ENCODE measurements at places on chromosomes 6 and 20. TPM values are rescaled to one million over a fixed set of nuclear protein-coding genes. Genes with fewer than 3 reads are reported as not detected.
A peak's percentile ranks its signal among the peaks of the same experiment; 100 is the strongest.

GRCh38 chr6:12030993-12031550, 19.0 kb downstream of the HIVEP1 start:
- H3K4me3 ChIP-seq, result no peak overlapping the region
- no peaks in the 10 kb centered on the region for H3K27me3 ChIP-seq
- no peak overlapping the region for H3K27ac ChIP-seq
- no peak for DNase-seq
- peaks cover 50% of the 10 kb centered on the region for H3K36me3 ChIP-seq

DNA sequence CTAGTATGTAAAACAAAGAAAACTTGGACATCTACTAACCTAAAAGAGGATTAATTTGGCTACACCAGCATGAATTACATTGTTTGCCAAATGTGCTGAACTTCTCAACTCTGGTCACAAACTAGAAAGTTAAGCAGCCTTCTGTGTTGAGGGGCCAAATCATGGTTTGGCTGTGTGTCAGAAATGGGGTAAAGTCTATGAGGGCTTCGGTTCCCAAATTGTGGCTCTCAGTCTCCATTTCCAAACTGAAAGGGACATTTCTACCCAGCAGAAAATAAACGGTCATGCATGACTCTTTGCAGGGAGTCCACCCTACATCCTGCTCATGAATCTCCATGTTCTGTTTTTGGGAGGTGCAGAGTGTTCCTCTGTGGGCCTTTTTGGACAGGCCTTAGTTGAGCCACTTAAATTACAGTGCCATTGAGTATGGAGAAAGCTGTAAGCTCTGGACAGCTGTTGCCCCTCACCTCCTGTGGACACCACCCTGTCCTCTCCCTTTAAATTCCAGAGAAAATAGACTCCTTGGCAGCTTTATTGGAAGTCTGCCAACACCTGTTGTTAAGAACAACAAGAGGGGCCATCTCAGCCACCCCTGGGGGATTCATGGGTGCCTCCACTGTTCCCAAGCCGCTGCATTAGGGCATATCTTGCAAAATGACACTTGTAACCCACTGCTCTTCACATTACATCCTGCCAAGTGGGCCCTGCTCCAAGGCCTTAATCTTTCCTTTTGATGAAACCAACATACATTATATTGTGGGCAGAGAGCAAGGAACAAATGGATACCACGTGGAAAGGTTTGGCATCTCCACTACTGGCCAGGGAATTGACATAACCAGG, 27.5 kb upstream of the SNRPC start:
- H3K4me3 ChIP-seq, result no peak overlapping the region
- H3K4me1 ChIP-seq, result peaks cover 5% of the 10 kb centered on the region
- no peaks in the 10 kb centered on the region for H3K27me3 ChIP-seq
- H3K27ac ChIP-seq, result no peak overlapping the region
- no peak for DNase-seq

- H3K36me3 ChIP-seq, result no peaks in the 10 kb centered on the region
- peaks cover 11% of the 10 kb centered on the region for H3K4me1 ChIP-seq
- H3K27me3 ChIP-seq, result no peaks in the 10 kb centered on the region
Measured at GRCh38 chr6:80639181-80639629, 532.7 kb downstream of the BCKDHB start.

GRCh38 chr20:56783826-56784225, 154.7 kb downstream of the TFAP2C start:
- no peak overlapping the region for H3K27ac ChIP-seq
- no peak overlapping the region for H3K4me3 ChIP-seq
- peaks cover 4% of the 10 kb centered on the region for H3K27me3 ChIP-seq
- H3K4me1 ChIP-seq, result peaks cover 17% of the 10 kb centered on the region

- H3K4me1 ChIP-seq, result peaks cover 22% of the 10 kb centered on the region
- peak overlapping the region; percentile 40 for H3K27ac ChIP-seq
- H3K36me3 ChIP-seq, result peaks cover 6% of the 10 kb centered on the region
- H3K27me3 ChIP-seq, result no peaks in the 10 kb centered on the region
- peak overlapping the region; percentile 80 for H3K4me3 ChIP-seq
Measured at GRCh38 chr20:33664762-33665144, 2.0 kb upstream of the ACTL10 start.

DNA sequence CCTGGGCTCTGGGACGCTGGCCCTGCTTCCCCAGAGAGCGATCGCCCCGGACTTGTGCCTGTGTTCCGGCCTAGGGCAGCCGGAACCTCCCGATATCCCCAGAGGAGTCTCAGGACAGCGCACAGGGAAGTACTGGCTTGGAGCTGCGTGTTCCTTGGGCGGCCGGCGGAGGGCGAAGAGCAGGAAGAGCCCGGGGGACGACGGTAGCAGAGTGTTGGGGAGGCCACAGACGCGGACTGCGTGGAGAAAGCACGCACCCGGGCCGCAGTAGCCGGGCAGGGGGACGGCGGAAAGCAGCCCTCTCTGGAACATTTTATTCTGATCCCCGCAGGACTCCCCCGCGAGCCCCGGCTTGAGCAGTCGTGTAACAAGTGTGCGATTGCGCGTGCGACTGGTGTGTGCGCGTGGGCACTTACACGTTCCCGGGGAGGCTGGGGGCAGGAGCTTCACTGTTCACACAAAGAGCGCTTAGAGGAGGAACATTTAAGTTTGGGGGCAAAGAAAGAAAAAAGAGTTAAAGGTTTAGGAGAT, 36.1 kb downstream of the NCR2 start:
- H3K4me1 ChIP-seq, result peaks cover 57% of the 10 kb centered on the region
- no peak overlapping the region for H3K27ac ChIP-seq
- DNase-seq, result peak; percentile 68
- peak overlapping the region; percentile 62 for H3K4me3 ChIP-seq

GRCh38 chr20:1325173-1326030, 3.5 kb downstream of the SDCBP2 start:
- H3K4me3 ChIP-seq, result no peak overlapping the region
- H3K4me1 ChIP-seq, result peaks cover 12% of the 10 kb centered on the region
- H3K27me3 ChIP-seq, result peaks cover 8% of the 10 kb centered on the region
- H3K27ac ChIP-seq, result no peak overlapping the region

- H3K27ac ChIP-seq, result no peak overlapping the region
- DNase-seq, result no peak
- H3K4me3 ChIP-seq, result no peak overlapping the region
- no peaks in the 10 kb centered on the region for H3K4me1 ChIP-seq
- no peaks in the 10 kb centered on the region for H3K27me3 ChIP-seq
Measured at GRCh38 chr6:53273370-53273769, 75.4 kb downstream of the ELOVL5 start.

DNA sequence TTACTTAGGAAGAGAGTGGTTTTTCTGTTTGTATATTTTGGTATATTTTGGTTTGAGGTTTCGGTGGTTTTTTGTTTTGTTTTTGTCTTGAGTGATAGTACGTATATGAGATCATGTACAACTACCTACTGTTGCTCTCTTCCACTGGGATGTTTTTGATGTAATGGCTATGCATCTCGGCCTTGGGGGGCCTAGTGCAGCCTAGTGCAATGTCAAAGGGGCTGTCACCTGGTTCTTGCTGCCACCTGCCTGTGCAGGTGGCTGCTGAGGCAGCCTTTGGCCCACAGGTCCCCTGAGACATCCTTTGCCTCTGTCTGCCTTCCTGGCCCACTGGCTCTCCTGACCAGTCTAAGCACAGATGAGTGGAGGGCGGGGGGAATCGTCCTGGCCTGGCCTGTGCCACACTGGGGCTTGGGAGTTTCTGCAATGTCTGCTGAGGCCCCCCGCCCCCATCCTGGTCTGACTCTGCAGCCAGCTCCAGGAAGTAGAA, 546.6 kb downstream of the CD83 start:
- peaks cover 4% of the 10 kb centered on the region for H3K27me3 ChIP-seq
- no peak overlapping the region for H3K4me3 ChIP-seq
- DNase-seq, result no peak
- H3K36me3 ChIP-seq, result no peaks in the 10 kb centered on the region
- peaks cover 15% of the 10 kb centered on the region for H3K4me1 ChIP-seq
- H3K27ac ChIP-seq, result no peak overlapping the region

DNA sequence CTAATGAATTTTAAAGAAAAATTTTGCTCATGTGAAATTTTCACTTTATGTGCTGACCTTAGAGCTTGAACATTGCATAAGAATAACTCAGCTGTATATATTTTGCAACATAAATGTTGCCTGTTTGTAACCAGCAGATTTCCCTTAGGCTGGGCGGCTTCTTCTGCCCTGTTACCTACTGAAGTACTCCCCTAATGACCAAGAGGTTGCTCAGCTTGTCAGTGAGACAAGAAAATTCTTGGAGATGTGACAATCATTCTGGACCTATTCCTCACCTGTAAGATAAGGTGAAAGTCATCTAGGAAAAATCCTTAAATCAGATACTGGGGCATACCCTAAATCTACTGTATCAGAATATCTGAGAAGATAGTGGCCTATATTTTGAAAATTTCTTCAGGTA, 1061.7 kb downstream of the KIF16B start:
- H3K36me3 ChIP-seq, result no peaks in the 10 kb centered on the region
- no peak overlapping the region for H3K4me3 ChIP-seq
- no peaks in the 10 kb centered on the region for H3K27me3 ChIP-seq
- H3K27ac ChIP-seq, result no peak overlapping the region
- DNase-seq, result no peak

DNA sequence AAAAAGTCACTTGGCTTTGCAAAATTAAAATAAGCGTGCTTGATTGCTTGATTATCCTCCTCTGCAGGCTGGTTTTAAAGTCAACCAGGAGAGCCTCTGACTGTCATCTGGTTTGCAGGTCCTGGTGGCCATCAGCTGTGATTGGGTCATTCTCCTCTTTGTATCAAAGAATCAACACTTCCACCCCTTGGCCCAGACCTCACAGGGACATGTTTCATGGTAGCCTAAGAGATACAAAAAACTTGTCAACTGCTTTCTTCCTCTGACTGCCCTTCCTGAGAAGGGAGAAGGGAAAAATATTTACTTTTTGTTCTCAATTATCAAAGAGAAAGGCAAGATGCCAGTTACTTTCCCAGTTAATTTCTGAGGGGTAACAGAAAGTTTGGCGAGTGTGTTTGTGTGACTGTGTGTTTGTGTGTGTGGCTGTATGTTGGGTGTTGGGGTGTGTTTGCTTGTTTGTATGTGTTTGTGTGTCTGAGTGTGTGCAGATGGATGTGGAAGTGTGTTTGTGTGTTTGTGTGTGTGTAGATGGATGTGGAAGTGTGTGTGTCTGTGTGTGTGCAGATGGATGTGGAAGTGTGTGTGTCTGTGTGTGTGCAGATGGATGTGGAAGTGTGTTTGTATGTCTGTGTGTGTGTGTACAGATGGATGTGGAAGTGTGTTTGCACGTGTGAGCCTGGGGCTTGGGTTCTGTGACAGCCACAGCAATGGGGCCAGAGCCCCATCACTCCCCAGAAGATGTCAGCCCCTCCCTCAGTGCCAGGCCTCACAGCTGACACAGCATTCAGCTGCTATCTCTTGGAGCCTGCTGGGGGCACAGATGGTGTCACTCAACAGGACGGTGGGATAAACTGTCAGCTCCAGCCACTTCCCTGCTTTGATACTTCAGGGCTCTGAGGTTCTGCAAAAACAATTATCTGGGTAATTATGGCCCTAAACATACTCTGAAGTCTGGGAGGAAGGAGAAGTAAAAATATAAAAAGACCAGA, 98.6 kb upstream of the RNF24 start:
- H3K4me3 ChIP-seq, result no peak overlapping the region
- H3K36me3 ChIP-seq, result no peaks in the 10 kb centered on the region
- H3K27me3 ChIP-seq, result peaks cover 29% of the 10 kb centered on the region
- DNase-seq, result no peak

- no peak for DNase-seq
- peaks cover 15% of the 10 kb centered on the region for H3K27me3 ChIP-seq
- peaks cover 2% of the 10 kb centered on the region for H3K36me3 ChIP-seq
- H3K27ac ChIP-seq, result no peak overlapping the region
- H3K4me1 ChIP-seq, result peaks cover 8% of the 10 kb centered on the region
- no peak overlapping the region for H3K4me3 ChIP-seq
Measured at GRCh38 chr6:33988121-33989015, 157.5 kb downstream of the GRM4 start.

DNA sequence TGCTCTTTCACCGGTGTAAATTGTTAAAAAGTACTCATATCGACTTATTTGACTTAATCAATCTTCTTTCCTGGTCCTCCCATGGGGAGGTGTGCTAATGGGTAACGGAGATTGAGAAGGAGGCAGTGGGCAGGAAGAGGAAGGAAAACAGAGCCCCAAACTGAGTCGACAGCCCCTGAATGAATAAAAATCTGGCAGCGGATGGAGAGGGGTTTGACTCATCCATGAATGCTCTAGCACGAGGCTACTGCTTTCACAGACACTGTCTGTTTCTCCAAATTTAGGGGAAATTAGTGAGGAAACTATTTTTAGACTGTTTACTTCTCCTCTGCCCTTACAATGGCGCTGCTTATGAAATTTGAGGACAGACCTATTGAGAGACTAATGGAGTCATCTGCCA, 142.2 kb upstream of the ATXN1 start:
- DNase-seq, result no peak
- no peak overlapping the region for H3K27ac ChIP-seq
- H3K27me3 ChIP-seq, result peaks cover 3% of the 10 kb centered on the region
- no peak overlapping the region for H3K4me3 ChIP-seq
- H3K36me3 ChIP-seq, result no peaks in the 10 kb centered on the region
- peaks cover 17% of the 10 kb centered on the region for H3K4me1 ChIP-seq

DNA sequence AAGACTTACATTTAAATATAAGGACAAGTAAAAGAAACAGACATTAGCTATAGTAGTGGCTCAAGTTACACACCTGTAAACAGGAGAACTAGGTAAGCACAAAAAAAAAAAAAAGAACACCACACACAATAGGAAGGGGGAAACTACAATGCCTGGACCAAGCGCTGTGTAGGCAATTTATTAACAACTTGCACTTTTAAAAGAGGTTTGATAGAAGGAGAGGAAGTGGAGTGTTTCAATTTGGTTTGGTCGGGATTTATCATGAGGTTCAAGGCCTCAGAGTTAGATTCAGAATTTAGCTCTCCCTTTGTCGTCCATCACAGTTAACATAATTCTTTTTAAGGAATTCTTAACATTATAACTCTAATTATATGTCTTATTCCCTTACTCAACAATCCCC, 1.1 kb upstream of the USP49 start:
- peaks cover 6% of the 10 kb centered on the region for H3K4me1 ChIP-seq
- peak overlapping the region; percentile 93 for H3K27ac ChIP-seq
- no peak overlapping the region for H3K4me3 ChIP-seq
- H3K36me3 ChIP-seq, result peaks cover 4% of the 10 kb centered on the region
- DNase-seq, result no peak

GRCh38 chr6:12032783-12033573, 20.9 kb downstream of the HIVEP1 start:
- H3K4me1 ChIP-seq, result peaks cover 34% of the 10 kb centered on the region
- no peaks in the 10 kb centered on the region for H3K27me3 ChIP-seq
- H3K36me3 ChIP-seq, result peaks cover 45% of the 10 kb centered on the region
- no peak overlapping the region for H3K4me3 ChIP-seq

GRCh38 chr6:164109770-164110140, 695.2 kb downstream of the QKI start:
- no peak for DNase-seq
- no peak overlapping the region for H3K27ac ChIP-seq
- H3K4me3 ChIP-seq, result no peak overlapping the region
- no peaks in the 10 kb centered on the region for H3K4me1 ChIP-seq
- no peaks in the 10 kb centered on the region for H3K27me3 ChIP-seq

- peaks cover 11% of the 10 kb centered on the region for H3K36me3 ChIP-seq
- no peaks in the 10 kb centered on the region for H3K27me3 ChIP-seq
- H3K27ac ChIP-seq, result no peak overlapping the region
- no peak overlapping the region for H3K4me3 ChIP-seq
Measured at GRCh38 chr6:112145080-112145573, 57.7 kb downstream of the FAM229B start.

The CALHM5 gene
- total RNA-seq, result 1.4 TPM

The ZNF337 gene
- total RNA-seq, result 23.9 TPM

The GPLD1 gene
- total RNA-seq, result 4.7 TPM
